ENCODE measurements at places on chromosomes 7 and 10.
A peak's percentile ranks its signal among the peaks of the same experiment; 100 is the strongest.

- DNase-seq = no peak
Observed at GRCh38 chr7:128379900-128380479, 18.5 kb upstream of the PRRT4 start.

GRCh38 chr10:19788902-19789301, 27.3 kb upstream of the PLXDC2 start:
- DNase-seq = no peak

DNA sequence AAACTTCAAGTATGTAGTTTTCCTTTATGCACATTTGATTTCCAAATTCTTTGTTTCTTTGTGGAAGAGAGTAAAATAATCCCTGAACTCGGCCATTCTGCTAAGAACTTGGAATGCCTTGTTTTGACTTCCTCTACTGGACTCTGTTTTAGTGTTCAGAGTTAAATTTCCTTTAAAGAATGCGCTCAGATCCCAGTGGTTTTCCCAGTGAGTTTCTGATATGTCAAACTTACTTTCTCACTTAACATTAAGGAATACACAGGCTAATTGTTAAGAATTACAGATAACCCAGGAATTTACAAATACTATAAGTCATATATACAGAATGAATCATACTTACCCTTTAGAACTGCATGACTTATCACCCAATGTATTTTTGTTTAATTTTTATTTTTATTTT, 1067.6 kb upstream of the CELF2 start:
- no peak for DNase-seq

DNA sequence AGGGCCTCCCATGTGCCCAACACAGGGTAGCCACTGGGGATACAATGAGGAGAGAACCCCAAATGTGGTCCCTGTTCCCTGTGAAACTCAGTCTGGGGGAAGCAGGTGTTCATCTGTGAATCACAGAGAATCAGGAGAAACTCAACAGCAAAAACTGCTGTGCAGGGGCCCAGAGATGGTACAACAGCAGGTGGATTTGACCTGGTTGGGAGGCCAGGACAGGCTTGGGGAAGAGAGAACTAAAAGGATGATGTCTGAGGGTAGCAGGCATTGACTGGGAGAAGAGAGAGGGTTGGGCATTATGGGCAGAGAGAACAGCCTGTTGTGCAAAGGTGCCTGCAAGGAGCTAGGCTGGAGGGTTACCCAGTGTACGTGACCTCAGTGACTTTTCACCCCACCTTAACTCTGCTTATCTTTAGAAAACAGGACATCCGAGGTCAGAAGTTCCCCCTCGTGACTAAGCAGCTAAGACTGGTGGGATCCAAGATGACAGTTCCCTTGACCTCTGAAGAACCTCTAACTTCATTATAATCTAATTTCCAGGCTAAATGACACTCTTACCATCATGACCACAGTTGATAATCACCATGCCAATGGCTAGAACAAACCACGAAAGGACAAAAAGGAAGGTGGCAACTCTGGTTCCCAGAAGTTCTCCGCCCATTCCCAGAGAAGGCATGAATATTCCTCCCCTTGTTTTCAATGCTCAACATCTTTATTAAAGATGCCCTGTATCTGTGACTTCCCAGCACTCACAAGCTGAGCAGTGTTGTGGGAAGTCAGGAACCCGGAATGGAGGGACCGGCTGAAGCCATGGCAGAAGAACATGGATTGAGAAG, 5.1 kb upstream of the ADAMTS14 start:
- DNase-seq = no peak

DNA sequence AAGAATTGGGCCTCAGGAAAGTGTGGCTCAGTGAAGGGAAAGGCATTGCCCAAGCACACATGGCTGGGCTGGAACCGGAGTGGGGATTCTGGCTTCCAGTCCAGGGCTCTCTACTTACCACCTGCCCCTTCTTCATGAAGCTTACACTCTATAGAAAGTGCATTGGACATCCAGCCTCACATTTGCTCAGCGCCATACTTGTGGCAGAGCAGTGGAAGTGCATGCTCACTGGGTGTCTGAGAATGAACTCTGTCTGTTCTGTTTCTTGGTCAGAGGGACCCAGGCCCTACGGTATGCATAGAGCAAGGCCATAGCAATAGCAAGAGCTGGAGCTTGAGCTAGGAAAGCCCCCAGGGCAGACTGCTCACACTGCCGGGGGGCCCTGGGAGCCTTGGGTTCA, 1253.5 kb downstream of the TYW1 start:
- DNase-seq = no peak

DNA sequence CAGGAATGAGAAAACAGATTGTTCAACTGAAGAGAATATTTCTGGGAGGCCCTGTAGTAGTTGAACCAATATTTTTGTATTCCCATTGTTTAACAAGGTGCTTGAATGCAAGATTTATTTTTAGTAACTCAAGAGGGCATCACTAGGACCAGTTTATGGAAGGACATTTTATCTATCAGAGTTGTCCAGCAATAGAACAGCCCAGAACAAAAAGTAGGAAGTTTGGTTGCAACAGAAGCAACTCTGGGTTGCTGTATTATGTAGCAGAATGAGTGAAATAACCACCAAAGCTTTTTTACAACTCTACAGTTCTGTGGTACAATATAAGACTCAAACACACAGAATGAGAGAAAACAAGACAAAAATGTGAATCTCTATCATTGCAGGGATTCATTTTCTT, 34.7 kb downstream of the CPED1 start:
- DNase-seq = no peak

DNA sequence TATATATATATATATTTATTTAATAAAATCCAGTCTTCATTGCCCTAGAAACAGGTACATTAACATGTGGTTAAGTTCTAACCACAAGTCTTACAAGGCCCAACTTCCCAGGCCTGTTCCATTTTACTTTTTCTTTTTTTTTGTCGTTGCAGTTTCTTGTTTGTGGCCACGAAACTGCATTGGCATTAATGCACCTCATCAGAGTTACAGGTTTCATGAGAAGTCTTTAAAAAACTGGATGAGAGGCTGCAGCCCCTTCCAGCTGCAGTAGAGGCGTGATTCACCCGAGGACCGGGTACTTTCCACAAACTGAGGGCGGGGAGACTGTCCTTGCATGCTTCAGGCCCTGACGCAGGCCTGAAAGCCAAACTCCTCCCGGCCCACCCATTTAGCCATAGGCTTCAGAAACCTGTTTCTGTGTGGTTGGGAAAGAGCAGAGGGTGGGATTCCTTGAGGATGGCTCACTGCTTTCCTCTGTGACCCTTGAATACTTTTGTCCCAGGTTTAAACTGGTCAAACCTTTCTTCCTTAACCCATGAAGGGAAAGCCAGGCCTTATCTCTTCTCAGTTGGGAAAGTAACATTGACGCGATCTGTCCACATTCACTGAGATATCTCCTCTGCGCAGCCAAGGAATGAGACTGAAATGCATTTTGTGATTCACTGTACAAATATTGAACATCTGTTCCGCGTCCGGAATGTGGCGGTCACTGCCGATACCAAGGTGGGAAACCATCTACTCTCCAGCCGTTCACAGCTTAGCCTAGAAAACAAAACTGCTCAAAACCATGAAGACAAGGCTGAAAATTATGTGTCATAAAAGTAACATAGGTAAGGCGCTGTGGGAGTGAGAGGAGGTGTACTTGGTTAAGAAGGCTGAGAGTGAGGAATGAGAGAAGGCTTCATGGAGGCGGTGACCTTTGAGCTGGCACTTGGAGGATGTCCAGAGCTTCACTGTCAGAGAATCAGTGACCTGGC, 311.7 kb downstream of the GATA3 start:
- DNase-seq = no peak

- DNase-seq = peak; percentile 94
Observed at GRCh38 chr10:110398419-110399105, 93.8 kb upstream of the SMNDC1 start.

GRCh38 chr10:104509981-104510380, 131.1 kb upstream of the SORCS3 start:
- DNase-seq = no peak

- no peak for DNase-seq
Observed at GRCh38 chr10:73205890-73206289, 38.0 kb downstream of the FAM149B1 start.

GRCh38 chr7:37027104-37027503, 302.8 kb upstream of the AOAH start:
- DNase-seq = no peak

DNA sequence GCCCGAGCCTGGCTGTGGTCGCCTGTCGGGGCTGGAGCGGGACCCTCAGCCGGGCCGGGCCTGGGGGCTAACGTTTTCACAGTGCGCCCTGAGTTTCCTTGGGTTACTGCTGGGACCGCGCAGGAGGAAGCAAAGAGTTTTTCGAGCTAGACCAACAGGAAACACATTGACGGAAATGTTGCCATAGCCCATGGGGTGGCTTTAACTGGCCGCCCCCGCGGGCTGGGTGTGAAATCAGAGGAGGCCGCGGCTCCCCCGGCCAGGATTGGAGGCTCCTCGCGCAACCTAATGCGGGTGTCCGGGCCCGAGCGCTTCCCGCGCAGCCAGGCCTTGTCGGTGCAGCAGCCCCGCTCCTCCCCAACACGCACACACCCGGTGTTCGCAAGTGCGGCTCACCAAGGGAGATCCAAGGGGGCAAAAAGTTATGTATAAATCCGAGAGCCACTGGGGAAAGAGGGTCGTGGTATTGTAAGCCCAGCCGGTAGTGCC, 1.9 kb downstream of the HHEX start:
- DNase-seq = no peak

GRCh38 chr10:82208726-82209125, 333.7 kb downstream of the NRG3 start:
- no peak for DNase-seq

GRCh38 chr10:43739161-43739560, 90.5 kb upstream of the ZNF32 start:
- no peak for DNase-seq

DNA sequence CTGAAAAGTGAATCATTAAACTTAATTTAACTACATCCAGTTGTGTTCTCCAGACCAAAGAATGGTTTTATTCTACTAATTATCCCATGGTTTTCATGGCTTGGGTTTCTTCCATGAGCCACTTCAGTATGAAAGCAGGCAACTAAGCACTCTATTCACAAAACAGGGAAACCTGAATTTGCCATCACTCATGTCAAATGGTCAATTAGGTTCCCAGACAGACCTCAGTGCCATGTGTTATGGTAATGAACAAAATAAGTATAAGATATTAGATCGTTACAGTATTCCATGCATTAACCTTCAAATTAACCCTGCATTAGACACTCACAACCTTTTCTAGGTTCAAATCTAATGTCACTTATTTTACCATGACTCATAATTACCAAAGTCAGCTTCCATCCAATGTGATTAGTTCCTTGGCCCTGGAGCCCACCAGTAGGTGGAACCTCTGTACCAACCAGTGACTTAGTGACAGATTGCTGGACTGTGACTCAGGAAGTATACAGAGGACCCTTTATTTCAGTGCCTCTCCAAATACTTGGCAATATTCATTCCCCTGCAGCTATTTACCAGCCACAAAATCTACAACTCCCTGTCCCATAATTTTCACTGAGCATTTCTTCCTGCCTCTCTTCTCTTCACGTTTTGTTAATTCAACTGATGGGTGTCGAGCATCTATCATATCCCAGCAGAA, 1270.2 kb upstream of the SORCS1 start:
- no peak for DNase-seq

DNA sequence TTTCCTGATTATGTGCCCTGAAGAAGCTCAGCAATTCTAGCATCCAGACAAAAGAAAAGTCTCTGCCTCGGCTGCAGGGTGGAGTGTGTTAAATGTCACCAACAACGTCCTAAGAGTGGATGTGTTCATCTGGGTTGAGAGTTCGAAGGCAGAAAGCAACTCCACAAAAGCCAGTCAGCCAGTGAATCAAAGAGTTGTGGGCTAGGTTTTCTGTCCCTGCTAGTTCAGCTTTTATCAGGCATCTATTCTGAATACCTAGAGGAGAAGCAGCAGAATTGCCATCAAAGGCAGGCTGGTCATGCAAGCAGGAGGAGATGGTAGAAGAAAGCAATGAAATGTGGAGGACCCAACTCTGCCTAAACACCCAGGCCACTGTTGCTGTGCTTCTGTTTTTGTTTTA, 205.2 kb downstream of the KLF6 start:
- no peak for DNase-seq

DNA sequence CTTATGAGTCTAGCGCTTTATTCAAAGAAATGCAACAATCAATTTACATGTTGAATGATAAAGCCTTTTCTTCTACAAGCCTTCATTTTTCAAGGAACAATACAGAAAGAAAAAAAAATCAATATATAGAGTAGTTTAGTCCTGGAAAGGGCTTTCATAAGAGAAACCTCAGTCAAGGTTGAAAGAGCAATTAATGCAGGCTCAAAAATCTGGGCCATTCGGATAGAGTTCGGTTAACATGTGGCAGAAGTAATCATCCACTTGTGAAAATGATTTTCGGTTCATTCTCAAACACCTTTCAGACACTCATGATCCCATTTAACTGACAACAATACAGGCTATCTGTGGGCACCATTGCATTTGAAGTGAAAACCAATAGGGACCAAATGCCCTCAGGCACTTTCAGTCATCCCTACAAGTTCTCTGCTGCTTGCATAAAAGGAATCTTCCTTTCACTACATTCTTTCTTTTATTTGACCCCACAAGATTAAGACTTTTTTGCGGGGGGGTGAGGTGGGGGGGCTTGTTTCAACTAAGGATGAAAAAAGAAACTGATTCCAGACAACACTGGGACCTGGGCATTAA, 177.9 kb downstream of the RNF133 start:
- no peak for DNase-seq

DNA sequence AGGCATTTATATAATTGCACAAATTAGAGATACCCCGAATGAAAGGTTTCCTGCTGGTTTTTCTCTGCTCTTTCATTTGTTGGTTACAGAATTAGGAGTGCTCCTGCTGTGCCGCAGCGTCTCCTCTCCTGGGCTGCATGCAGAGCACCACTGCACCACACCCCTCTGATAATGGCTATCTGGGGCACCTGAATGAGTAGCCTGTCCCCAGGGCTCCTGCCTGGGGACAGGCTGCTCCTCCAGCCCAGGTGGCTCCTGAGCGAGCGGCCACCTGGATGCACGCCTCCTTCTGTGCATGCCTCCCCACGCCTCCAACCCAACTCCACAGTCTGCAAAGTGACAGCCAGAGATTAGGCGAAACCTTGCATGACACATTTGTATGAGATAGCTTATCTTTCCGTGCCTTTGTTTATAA, 242.6 kb upstream of the FZD8 start:
- no peak for DNase-seq

- no peak for DNase-seq
Observed at GRCh38 chr10:113264333-113265131, 288.3 kb upstream of the HABP2 start.

- no peak for DNase-seq
Observed at GRCh38 chr7:121298831-121299239, 30.0 kb upstream of the WNT16 start.

- DNase-seq = no peak
Observed at GRCh38 chr7:20793694-20794394, 7.2 kb upstream of the SP8 start.

Measured in glomerular endothelial cell (primary cell).